IMR-90 (cell line): ENCODE measurements at places on chromosomes 5 and 9. TPM values are rescaled to one million over a fixed set of nuclear protein-coding genes. Genes with fewer than 3 reads are reported as not detected.

GRCh38 chr5:96412868-96413449 is 20.1 kb downstream of the PCSK1 start:
- H3K4me3 ChIP-seq: no peak overlapping the region
- H3K27me3 ChIP-seq: peaks cover 17% of the 10 kb centered on the region
- no peak for DNase-seq
- no peaks in the 10 kb centered on the region for H3K36me3 ChIP-seq
- H3K4me1 ChIP-seq: peaks cover 2% of the 10 kb centered on the region; the same call in 1 of the 2 replicates

Gene PHF24
- polyA plus RNA-seq: 0.02 TPM in 1 of 2 replicates, not detected in the other

GRCh38 chr9:8738945-8739344 is 939.4 kb upstream of the DMAC1 start:
- no peaks in the 10 kb centered on the region for H3K4me1 ChIP-seq
- no peaks in the 10 kb centered on the region for H3K36me3 ChIP-seq
- H3K27ac ChIP-seq: no peak overlapping the region
- no peak for DNase-seq
- no peaks in the 10 kb centered on the region for H3K27me3 ChIP-seq

- H3K4me3 ChIP-seq: no peak overlapping the region
- peaks cover 5% of the 10 kb centered on the region; the same call in 1 of the 2 replicates for H3K36me3 ChIP-seq
- H3K27me3 ChIP-seq: no peaks in the 10 kb centered on the region
- no peak for DNase-seq
- H3K27ac ChIP-seq: no peak overlapping the region
Measured at GRCh38 chr5:10579536-10580521, 16.0 kb downstream of the ANKRD33B start.

DNA sequence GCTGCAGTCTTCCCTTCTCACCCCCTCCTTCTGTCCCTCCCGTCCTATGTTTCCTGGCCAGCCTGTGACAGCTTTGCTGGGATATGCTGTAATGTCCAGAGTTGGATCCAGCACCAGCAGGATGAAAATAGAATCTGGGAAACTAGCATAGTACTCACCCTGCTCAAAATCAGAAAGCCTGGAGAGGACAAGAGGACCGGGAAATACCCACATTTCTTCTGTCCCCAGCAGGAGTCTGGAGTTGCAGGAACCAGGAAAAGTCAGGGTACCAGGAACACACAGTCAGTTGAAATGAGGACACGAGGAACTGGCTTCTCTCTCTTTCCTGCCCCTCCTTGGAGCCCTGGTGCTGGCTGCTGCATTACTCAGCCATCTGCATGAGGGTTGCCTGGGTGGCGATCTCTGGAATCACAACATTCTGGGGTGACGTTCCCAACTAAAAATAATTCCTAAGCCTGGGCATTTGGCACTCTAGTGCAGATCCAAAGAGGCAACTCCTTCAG is 59.6 kb upstream of the NFIL3 start:
- no peak overlapping the region for H3K27ac ChIP-seq
- DNase-seq: peak; percentile 47
- no peak overlapping the region for H3K4me3 ChIP-seq
- peaks cover 10% of the 10 kb centered on the region for H3K4me1 ChIP-seq

Gene FAM81B
- not detected in 2 replicates for polyA plus RNA-seq

DNA sequence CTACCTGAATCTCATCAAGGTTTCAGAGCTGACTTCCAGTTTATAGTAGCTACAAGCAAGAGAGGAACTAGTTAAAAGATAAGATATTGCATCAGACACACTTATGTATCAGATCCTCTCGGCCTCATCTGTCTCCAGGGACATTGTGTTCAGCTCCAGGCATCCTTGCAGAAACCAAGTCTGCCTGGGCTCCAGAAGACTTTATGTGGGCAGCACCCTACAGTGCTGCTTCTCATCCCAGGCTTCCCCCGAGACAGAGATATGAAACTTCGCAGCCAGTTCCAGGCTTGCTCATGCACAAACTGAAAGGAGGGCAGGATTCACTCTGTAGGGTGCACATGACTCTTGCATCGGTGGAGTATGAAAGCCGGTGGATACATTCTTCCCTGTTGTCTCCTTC is 33.9 kb upstream of the FOXB2 start:
- DNase-seq: no peak
- H3K27ac ChIP-seq: no peak overlapping the region
- no peaks in the 10 kb centered on the region for H3K4me1 ChIP-seq
- H3K36me3 ChIP-seq: no peaks in the 10 kb centered on the region
- H3K4me3 ChIP-seq: no peak overlapping the region

Gene FCN2
- polyA plus RNA-seq: not detected in 2 replicates

GRCh38 chr5:17235731-17236330 is 18.4 kb downstream of the BASP1 start:
- peaks cover 15% of the 10 kb centered on the region for H3K36me3 ChIP-seq
- peak overlapping the region; percentile 41; the same call in 1 of the 2 replicates for H3K27ac ChIP-seq
- no peaks in the 10 kb centered on the region for H3K27me3 ChIP-seq
- peak; percentile 65 for DNase-seq
- no peak overlapping the region for H3K4me3 ChIP-seq

DNA sequence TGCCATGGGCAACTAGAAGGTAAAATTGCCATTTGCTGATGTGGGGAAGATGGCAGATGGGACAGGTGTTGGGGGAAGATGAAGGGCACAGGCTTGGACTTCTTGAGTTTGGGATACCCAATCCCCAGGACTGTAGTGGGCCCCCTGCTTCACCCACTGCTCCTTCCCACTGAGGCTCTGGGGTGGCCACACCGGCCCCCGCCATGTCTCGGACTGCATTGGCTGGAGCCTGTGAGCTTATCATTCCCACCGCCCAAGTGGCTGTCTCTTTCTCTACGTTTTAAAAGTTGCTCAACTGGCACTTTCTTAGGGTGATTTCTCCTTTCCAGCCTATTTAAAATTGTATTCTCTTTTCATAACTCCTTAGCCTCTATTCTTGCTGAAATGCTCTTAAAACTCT is 730.0 kb upstream of the ADAMTS16 start:
- H3K27me3 ChIP-seq: no peaks in the 10 kb centered on the region
- no peak overlapping the region for H3K27ac ChIP-seq
- no peaks in the 10 kb centered on the region for H3K36me3 ChIP-seq
- no peak overlapping the region for H3K4me3 ChIP-seq

Gene SURF6
- polyA plus RNA-seq: 12.8 and 17.2 TPM in 2 replicates
